ENCODE measurements at places on chromosomes 12 and 14. TPM values are rescaled to one million over a fixed set of nuclear protein-coding genes. Genes with fewer than 3 reads are reported as not detected.

Gene AKAP5
- total RNA-seq, result 3.1 TPM

- DNase-seq, result no peak
Measured at GRCh38 chr12:6204533-6205143, 4.4 kb downstream of the CD9 start.

Gene ERP27
- total RNA-seq, result 2.0 TPM

- DNase-seq, result no peak
Measured at GRCh38 chr14:27026097-27026496, 428.3 kb upstream of the NOVA1 start.

- no peak for DNase-seq
Measured at GRCh38 chr12:56591126-56591525, 39.0 kb downstream of the BAZ2A start.

- peak; percentile 16 for DNase-seq
Measured at GRCh38 chr12:34294137-34294536, 271.8 kb downstream of the ALG10 start.

GRCh38 chr12:75710361-75711069, 199.1 kb upstream of the KRR1 start:
- no peak for DNase-seq

GRCh38 chr12:91562476-91562875, 379.9 kb upstream of the DCN start:
- peak; percentile 7 for DNase-seq

GRCh38 chr12:12338527-12339168, 11.4 kb downstream of the MANSC1 start:
- no peak for DNase-seq

GRCh38 chr14:90611936-90612335, 204.3 kb downstream of the TTC7B start:
- no peak for DNase-seq

- no peak for DNase-seq
Measured at GRCh38 chr14:101060171-101060601, 156.7 kb upstream of the RTL1 start.

GRCh38 chr12:50032515-50032853, 7.2 kb upstream of the RACGAP1 start:
- DNase-seq, result no peak

DNA sequence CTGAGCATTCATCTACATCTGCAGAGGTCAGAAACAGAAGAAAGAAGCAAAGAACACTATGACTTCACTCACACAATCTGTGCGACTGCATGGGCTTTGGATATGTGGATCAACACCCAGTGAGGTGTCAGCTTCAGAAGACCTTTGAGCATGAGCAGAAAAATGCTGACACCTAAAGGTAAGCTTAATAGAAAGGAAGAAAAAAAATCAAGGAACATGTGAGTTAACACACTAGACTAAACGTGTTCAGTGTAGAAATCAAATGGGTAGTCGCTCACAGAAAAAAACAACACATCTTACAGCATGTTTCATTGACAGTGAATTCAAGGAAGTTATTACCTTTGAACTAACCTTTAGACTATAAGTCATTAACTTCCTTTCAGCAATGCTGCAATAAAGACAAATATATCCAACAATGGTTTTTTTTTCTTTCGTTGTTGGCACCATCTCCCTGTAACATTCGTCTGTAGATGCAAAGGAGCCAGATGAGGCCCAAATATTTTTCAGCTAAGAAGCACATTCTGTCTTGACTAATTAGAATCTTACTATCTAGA, 30.9 kb downstream of the RTRAF start:
- no peak for DNase-seq

Gene ERC1
- 22.6 TPM for total RNA-seq

DNA sequence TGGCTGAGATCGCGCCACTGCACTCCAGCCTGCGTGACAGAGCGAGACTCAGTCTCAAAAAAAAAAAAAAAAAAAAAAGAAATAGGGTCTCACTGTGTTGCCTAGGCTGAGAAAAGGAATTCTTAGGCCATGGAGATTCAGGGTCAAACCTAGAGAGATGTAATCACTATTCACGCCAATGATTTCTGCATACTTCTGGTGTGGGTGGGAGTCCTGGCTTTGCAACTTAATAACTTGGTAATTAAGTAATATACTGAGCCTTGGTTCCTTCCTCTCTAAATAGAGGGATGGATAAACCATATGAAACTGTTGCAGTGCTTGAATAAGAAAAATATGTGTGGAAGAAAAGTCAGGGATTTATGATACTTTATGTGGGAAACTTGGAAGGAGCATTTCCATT, 2.7 kb downstream of the ZNF410 start:
- DNase-seq, result no peak

Gene KRT7
- 3.2 TPM for total RNA-seq

Measured in CD8-positive, alpha-beta memory T cell (primary cell).